HAP-1 (cell line): ENCODE measurements at places on chromosomes 1 and 21.

DNA sequence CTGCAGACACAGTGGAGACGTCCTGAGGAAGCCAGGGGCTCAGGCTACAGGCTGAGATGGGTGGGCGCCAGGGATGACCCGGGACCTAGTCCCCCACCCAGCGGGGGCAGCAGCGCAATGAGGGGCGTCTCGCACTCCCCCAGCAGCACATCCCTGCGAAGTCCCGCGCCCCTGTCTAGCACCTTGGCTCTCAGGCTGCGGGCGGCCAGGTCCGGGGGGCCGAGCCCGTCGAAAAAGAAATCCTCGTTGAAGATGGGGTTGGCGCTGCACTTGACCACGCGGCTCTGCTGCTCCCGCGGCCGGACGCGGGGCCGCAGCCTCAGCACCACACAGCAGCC is 1.8 kb downstream of the C2CD4D start:
- no peak for DNase-seq

DNA sequence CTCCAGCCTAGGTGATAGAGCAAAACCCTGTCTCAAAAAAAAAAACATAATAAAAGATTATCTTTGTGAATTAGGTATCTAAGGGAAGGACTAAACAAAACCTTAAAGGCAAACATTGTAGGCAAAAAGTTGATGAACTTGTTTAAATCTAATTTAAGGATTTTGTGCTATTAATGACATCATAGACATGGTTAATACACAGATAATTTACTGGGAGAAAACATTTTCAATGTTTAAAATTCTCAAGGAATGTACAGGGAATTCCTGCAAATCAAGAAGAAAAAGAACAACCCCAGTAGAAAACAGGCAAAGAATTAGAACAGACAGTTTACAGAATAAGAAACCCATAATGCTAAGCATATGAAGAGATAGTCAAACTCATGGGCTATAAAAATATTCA is 47.6 kb downstream of the ST3GAL3 start:
- no peak for DNase-seq

DNA sequence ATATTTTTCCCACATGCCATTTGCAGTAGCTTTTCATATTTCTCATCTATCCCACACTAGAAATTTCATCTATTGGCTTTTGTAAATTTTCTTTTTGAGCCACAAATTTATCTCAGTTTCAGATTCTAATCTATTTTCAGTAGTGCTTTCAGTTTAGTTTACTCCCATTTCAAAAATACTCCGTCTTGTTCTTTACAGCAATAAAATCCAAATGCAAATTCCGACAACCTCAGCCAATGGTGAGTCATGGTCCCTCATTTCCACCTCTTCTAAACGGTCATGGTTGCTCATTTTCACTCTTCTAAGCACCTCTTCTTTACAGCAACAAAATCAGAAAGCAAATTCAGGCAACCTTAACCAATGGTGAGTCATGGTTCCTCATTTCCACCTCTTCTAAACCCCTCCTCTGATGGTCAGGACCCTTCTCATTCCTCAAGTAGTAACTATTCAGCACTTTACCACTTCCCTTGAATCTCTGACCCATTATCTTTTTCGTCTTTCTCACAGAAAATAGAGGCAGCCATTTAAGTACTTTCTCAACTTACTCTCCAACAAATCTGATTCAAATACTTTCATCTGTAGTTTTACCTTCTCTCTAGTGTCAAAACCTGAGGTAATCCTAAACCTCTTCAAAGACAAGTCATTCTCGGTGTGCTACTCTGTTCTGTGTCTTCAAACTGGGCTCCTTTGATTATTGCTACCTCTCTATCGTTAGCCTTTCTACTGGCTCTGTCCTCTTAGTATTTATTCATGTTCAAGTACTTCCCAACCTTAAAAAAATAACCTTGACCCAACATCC is 34.4 kb downstream of the C21orf91 start:
- no peak for DNase-seq

GRCh38 chr1:96238426-96238825 is 483.2 kb upstream of the PTBP2 start:
- no peak for DNase-seq

- no peak for DNase-seq
Observed at GRCh38 chr21:36707763-36708285, 8.9 kb downstream of the SIM2 start.

DNA sequence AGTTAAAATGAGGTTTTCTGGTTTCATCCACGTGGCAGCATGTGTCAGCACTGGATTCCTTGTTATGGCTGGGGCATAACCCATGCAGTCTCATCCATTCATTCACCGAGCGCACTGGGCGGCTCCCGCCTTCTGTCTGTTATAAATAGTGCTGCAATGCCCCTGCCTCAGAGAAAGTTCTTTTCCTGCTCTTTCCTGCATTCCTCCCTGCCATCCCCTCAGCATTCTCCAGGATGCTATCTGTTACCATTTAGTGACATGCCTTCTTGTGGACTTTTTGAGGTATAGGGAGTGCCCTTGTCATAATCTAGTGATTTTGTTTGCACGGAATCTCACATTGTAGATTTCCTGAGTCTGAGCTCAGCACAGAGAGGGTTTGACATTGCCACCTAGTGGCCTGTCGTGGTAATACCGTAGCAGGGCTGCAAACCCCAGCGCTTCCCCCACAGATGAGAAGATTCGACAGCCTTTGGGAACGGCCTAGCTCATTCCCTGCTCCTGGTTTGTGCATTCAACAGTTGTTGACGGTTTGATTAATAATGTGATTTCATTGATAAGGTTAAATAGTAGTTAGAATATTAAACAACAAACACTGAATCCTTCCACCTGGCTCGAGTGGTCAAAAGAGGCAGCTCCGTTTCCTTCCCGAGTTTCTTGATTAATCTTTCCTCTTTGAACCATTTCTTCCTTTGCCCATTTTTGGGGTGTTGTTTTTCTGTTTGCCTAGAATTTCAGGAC is 46.3 kb downstream of the UMODL1 start:
- peak; percentile 82 for DNase-seq

DNA sequence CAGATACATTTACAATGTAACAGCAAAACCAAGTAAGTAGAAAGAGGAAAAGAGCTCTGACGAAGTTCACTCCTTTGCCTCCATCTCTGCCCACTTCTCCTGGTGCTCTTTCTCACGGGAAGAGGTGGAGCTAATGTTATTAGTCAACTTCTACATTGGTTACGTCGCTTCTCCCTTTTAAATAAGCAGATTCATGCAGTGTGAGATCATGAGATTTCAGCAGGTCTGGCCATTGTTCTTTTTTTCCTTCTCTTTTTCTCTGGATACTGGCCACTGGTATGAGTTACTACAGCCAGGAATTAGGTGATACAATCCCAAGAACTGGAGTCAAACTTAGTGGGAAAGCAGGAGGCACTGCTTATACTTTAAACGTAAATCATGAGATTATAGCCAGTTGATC is 207.1 kb downstream of the AKT3 start:
- DNase-seq: no peak

GRCh38 chr1:36321119-36321951 is 2.1 kb downstream of the EVA1B start:
- no peak for DNase-seq

GRCh38 chr1:70990469-70991253 is 57.0 kb downstream of the PTGER3 start:
- DNase-seq: no peak

GRCh38 chr21:20737227-20737913 is 260.8 kb upstream of the NCAM2 start:
- no peak for DNase-seq
